Fibroblast of lung (primary cell): ENCODE measurements at places on chromosomes 5 and 9. TPM values are rescaled to one million over a fixed set of nuclear protein-coding genes. Genes with fewer than 3 reads are reported as not detected.

ABO gene
- total RNA-seq = not detected in 2 replicates

CSF1R gene
- not detected in 2 replicates for total RNA-seq

GPR150 gene
- under 0.01 and 0.33 TPM in 2 replicates for total RNA-seq

ARID3C gene
- under 0.01 and 0.17 TPM in 2 replicates for total RNA-seq

CNTNAP3 gene
- under 0.01 TPM in 1 of 2 replicates, not detected in the other for total RNA-seq

PPP2R2B gene
- total RNA-seq = under 0.01 and 1.5 TPM in 2 replicates

GRCh38 chr9:33065157-33066076 is 11.1 kb downstream of the SMU1 start:
- DNase-seq = no peak

- DNase-seq = no peak
Measured at GRCh38 chr5:151328734-151329133, 18.6 kb downstream of the SLC36A2 start.

- DNase-seq = peak; percentile 36
Measured at GRCh38 chr5:91641730-91642350, 258.7 kb upstream of the ARRDC3 start.

DNA sequence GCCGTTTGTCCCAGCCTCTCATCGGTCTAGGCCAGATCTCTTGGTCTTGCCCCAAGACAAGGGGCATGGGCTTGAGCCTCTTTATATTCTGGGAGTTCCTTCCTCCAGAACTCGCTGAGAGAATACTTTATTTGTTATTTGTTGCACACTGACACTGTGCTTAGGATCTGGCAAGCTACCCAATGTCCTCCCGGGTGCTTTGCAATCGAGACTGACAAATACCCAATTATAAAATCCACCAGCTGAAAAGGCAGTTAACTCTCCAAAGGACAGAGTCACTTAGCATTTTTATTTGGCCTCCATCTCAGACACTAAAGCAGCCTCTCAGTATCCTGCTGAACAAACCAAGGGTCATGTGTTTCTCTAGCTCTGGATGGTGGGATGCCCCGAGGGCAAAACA is 500.2 kb upstream of the DAP start:
- no peak for DNase-seq

- DNase-seq = peak; percentile 98
Measured at GRCh38 chr5:78699552-78700153, 51.1 kb upstream of the LHFPL2 start.

GRCh38 chr5:6899221-6899620 is 186.0 kb downstream of the TENT4A start:
- no peak for DNase-seq

- DNase-seq = no peak
Measured at GRCh38 chr9:111566234-111566633, 33.2 kb downstream of the PTGR1 start.

DNA sequence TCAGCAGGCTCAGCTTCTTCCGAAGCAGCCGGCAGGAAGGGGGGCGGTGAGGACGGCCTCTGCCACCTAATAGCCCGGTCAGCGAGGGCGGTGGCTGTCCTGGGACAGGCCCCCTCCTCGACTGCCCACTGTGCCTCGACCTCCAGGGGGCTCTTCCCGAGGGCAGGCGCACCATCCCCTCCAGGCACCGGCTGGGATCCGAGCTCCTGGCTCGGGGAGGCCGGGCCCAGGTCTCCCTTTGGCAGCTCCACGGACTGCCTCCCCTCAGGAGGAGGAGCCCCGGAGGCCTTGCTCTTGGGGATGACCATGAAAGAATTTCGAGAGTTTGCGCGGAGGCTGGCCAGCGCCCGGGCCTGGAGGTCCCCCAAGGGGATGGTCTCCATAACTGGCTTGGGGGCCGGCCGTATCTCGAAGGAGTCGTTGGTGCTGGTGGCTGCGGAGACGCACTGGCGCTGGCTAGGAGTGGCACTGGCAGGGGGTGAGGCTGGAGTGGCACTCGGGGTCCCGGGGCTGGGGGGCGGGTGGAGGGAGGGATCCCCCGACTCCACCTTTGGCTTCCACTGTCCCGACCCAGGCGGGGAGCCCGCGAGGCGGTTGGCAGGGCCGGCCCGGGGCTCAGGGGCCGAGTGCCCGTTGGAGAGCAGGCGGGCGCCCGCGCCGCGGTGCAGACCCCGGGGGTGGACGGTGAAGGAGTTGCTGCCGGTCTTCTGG is 975 bp downstream of the TPRN start:
- peak; percentile 30 for DNase-seq

- no peak for DNase-seq
Measured at GRCh38 chr5:40873286-40873880, 32.2 kb downstream of the CARD6 start.

DNA sequence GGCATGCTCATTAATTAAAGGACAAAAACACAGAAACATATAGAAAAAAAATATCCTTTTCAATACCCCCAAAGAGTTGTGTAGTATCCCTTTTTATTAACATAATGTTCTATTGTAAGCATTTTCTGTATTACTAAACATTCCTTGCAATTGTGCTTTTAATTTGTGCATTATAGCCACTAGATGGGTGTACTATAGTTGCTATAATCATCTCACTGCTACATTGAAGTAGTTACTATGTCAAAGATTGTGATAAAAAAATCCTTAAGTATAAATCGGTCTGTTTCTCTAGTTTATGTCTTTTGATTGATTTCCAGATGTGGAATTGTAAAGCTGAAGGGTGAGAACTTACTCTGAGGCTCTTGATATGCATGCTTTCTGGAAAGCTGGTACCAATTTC is 21.4 kb downstream of the FREM1 start:
- DNase-seq = no peak

DNA sequence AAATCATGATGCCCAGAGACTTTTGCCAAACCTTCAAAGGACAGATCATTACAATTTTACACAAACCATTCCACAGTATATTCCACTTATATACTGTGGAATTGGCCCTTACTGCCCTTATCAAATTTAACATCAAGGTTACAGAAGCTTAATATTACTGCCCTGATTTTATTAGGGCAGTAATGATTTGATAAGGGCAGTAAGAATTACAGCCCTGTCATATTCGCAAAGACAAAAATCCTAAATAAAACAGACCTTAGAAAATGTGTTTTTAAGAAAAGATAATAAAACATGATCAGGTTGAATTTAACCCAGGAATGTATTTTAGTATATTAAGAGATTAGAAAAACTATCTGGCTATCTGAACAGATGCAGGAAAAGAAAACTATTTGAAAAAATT is 7.7 kb upstream of the TMEM161B start:
- DNase-seq = no peak

DNA sequence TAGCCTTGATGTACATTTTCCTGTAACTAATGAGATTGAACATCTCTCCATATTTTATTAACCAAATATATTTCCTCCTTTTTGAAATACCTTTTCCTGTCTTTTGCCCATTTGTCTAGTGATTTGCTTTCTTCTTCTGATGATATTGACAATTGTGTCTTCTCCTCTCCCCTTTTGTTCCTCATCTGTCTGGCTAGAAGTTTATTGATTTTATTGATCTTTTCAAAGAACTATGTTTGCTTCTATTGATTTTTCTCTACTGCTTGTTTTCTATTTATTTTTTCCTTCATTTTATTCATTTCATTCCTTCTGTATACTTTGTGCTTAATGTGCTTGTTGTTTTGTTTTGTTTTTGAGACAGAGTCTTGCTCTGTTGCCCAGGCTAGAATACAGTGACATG is 181.4 kb upstream of the SMIM23 start:
- DNase-seq = no peak

DNA sequence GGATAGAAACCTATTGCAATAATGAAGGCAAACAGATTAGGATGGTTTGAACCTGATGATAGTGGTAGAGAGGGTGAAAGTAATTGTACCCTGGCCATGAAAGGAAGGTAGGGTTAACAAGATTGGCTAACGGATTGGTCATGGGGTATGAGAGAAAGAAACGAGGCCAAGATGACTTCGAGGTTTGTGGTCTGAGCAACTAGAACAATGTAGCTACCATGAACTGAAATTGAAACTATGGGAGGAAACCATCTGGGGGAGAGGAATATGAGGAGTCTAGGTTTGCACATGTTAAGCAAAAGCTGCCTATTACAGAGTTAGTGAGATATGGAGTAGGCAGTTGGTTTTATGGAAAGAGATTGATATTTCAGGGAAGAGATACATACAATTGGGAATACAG is 406.0 kb downstream of the PRELID2 start:
- no peak for DNase-seq

DNA sequence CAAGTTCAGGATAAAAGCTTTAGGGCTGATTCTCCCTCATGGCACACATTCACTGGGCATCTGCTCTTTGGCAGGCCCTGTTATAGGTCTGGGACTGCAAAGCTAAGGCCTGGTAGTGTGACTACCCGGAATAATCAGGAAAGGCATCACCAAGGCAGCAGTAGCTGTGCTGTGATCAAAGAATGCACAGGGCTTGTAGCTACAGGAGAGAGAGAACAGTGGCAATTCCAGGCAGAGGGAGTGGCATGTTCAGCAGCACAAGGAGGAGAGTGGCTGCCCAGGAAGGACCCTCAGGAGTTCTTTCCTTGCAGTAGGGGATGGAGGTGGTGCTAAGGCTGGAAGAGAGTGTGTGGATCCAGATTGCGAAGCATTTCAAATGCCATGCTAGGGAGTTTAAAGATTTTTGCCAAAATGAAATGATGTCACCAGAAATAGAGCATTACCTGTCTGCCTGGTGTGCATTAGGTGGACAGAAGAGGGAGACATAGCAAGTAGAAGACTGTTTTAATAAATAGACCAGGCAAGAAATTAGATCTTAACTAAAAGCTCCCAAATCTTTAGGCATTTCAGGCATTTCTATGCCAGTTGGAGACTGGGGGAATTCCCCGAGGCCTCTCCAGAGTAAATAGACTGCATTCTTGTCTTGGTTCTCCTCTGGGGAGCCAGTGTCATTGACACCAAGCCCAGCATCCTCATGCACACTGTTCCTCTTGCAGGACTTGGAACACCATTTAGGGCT is 69.1 kb downstream of the GPR21 start:
- peak; percentile 17 for DNase-seq

DNA sequence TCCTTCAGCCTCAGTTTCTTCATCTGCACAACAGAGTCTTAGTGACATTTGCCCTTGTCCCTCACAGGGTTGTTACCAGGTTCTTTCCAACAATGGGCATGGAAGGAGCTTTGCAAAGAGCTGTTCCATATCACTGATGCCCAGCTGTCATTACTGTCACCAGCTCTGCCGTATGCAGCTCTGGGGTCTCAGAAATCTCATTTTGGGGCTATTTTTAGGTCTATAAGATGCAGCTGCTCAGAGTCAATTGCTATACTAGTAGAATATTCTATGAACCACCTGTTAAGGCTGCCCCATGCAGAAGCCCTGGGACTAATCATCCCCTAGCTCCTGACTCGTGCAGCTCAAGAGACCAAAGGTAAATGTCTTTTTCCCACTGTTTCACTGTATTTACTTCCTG is 105.1 kb upstream of the TNPO1 start:
- no peak for DNase-seq

GRCh38 chr5:107300721-107301327 is 369.9 kb downstream of the EFNA5 start:
- no peak for DNase-seq

DNA sequence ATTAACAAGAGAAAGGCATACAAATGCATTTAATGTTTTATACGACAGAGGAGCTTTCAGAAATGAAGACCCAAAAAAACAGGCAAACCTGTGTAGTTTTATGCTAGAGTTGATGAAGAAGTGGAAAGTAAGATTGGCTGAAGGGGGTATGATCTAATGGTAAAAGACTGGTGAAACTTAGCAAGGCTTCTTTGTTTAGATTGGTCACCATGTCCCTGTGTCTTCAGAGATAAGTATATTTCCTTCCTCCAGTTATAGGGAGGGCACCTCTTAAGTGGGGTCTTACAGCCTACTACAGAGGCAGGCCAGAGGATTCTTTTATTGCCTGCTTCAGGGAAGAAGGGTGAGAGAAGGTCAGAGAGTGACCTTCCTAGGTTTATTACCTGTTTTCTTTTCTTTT is 56.4 kb downstream of the PRKACG start:
- DNase-seq = no peak
